ENCODE measurements at places on chromosomes 7 and 10. TPM values are rescaled to one million over a fixed set of nuclear protein-coding genes. Genes with fewer than 3 reads are reported as not detected.

Gene TFR2
- total RNA-seq: 1.3 TPM

Gene KCND2
- 1.3 TPM for total RNA-seq

Gene SPDYE16
- 0.72 TPM for total RNA-seq

Gene MASTL
- 10.1 TPM for total RNA-seq

Gene STEAP4
- total RNA-seq: 11.9 TPM

Gene ELAPOR2
- 13.8 TPM for total RNA-seq

Gene GPR141
- 1.7 TPM for total RNA-seq

Gene FRMD4A
- 29.5 TPM for total RNA-seq

Gene AQP1
- 107 TPM for total RNA-seq

Gene LRIT1
- not detected for total RNA-seq

Gene TDRD1
- 1.6 TPM for total RNA-seq

Gene ATP6V0A4
- 0.82 TPM for total RNA-seq

Gene NPSR1
- total RNA-seq: not detected

Gene VAX1
- not detected for total RNA-seq

Gene SFRP5
- 6.9 TPM for total RNA-seq

Gene EIF3B
- 148 TPM for total RNA-seq

Gene ATRNL1
- total RNA-seq: 11.7 TPM

Gene MALRD1
- 6.4 TPM for total RNA-seq

Gene CDC14C
- not detected for total RNA-seq

Gene SFR1
- total RNA-seq: 9.0 TPM

Gene HABP2
- total RNA-seq: not detected

Gene EPHB6
- total RNA-seq: 15.9 TPM

Gene IKZF1
- 6.1 TPM for total RNA-seq

Gene IRF5
- total RNA-seq: 1.2 TPM

Gene UPK3B
- 2.2 TPM for total RNA-seq

Gene BTBD16
- 0.41 TPM for total RNA-seq

Gene GPR26
- total RNA-seq: 0.10 TPM

All from tongue (tissue), 3 donors.